ENCODE measurements at places on chromosomes 7 and 10. TPM values are rescaled to one million over a fixed set of nuclear protein-coding genes. Genes with fewer than 3 reads are reported as not detected.
A peak's percentile ranks its signal among the peaks of the same experiment; 100 is the strongest.

SLC35G1 gene
- 5.0 TPM for total RNA-seq

GPR146 gene
- 26.9 TPM for total RNA-seq

FKBP6 gene
- not detected for total RNA-seq

SLC18A2 gene
- 2.8 TPM for total RNA-seq

LSM5 gene
- total RNA-seq, result 10.2 TPM

CYP3A7 gene
- 0.26 TPM for total RNA-seq

AOAH gene
- total RNA-seq, result 2.3 TPM

GRCh38 chr10:19941206-19941880, 125.1 kb downstream of the PLXDC2 start:
- no peak for DNase-seq

DNA sequence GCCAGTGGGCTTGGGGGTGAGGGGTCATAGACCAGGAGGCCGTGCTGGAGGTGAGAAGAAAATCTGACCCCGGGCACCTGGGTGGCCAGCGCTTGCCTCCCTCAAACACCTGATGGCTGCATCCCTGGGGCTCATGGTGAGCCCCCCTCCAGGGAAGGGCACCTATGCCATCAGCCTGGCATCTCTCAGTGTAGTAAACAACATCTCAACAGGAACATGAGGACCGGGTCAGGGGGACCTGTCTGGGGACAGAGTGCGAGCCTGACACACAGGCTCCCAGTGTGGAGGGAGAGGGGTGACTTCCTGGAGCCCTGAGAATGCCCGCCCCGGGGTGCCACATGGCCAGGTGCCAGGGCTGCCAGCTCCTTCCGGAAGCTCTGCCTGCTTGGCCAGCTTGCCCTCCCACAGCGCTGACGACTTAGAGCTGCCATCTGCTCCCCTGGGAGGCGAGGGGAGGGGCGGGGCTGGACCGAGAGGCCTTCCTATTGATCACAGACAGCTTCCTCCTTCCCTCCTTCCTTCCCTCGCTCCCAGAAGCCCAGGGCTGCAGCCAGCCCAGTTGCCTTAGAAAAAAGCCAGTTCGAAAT, 12.3 kb downstream of the STX1A start:
- no peak for DNase-seq

- DNase-seq, result no peak
Measured at GRCh38 chr10:121578298-121578697, 19.9 kb downstream of the FGFR2 start.

GRCh38 chr7:99794585-99795502, 10.9 kb upstream of the CYP3A4 start:
- DNase-seq, result no peak

GRCh38 chr7:107937531-107937930, 46.5 kb downstream of the DLD start:
- no peak for DNase-seq

- no peak for DNase-seq
Measured at GRCh38 chr10:62037166-62037831, 135.8 kb downstream of the ARID5B start.

DNA sequence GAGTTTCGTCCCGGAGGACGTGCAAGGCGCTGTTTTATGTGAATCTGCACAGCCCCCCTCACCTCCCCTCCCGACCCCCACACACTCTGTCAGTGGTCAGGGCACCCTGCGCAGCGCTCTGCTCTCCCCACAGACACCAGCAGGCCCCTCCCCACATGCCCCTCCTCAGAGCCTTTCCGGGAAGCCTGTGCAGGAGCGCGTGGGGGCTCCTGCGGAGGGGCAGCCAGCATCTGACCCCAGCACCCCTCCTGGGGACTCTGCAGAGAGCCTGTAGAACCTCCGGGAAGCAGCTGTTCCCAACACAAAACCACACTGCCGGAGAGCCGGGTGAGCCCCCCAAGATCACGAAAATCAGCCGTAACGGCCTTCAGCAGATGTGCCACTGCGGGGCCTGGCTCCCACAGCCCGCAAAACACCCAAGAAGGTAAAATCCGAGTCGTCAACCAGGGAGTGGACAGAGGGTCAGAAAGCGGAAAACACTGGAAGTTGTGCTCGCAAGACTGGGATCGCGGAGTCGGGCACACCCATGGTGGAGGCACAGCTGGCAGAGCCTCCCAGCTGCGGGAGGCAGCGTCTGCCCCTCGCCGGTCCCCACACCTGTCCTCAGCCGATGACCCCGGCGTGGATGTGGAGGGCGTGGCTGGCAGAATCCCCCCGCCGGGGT, 53.8 kb upstream of the PDGFA start:
- no peak for DNase-seq

GRCh38 chr10:48431871-48432270, 125.4 kb downstream of the MAPK8 start:
- DNase-seq, result no peak

GRCh38 chr7:105345725-105346124, 43.0 kb downstream of the SRPK2 start:
- no peak for DNase-seq

GRCh38 chr7:83643012-83643411, 5.9 kb downstream of the SEMA3E start:
- DNase-seq, result no peak

- no peak for DNase-seq
Measured at GRCh38 chr10:6022660-6023059, 39.5 kb downstream of the IL2RA start.

- no peak for DNase-seq
Measured at GRCh38 chr10:74754381-74754821, 72.0 kb upstream of the KAT6B start.

- DNase-seq, result no peak
Measured at GRCh38 chr7:129635300-129636029, 23.9 kb downstream of the NRF1 start.

DNA sequence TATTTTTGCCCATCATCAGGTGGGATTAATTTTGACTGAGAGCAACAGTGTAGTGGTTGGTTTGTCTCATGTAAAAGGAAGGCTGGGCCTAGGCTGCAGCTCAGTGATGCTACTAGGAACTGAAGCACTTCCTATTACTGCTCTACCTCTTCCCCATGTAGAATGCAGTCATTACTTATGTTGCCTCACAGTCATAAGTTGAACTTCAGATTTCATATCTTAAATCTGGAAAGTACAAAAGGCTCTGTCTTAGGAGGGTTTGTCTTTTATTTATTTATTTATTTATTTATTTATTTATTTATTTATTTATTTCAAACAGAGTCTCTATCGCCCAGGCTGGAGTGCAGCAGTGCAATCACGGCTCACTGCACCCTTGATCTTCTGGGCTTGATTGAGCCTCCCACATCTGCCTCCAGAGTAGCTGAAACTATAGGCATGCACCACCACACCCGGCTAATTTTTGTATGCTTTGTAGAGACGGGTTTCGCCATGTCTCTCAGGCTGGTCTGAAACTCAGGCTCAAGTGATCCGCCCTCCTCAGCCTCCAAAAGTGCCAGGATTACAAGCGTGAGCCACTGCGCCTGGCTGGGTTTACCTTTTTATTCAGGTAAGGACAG, 721.7 kb upstream of the GALNT17 start:
- no peak for DNase-seq

DNA sequence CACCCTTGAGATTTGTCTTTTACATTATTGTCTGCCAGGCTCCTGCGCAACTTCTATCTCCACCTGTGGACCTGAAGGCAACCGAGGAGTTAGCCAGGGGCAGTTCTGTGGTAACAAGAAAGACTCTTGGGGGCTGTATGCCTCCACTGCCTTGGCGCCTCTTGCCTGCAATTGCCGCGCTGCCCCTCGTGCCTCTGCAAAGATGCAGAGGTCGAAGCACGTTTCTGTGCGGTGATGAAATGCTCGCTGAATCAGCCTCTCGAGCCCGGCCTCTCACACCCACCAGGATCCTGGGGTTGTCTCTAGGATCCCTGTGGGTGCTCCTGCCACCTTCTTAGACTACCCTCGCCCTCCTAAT, 486 bp upstream of the LHFPL3 start:
- DNase-seq, result no peak

DNA sequence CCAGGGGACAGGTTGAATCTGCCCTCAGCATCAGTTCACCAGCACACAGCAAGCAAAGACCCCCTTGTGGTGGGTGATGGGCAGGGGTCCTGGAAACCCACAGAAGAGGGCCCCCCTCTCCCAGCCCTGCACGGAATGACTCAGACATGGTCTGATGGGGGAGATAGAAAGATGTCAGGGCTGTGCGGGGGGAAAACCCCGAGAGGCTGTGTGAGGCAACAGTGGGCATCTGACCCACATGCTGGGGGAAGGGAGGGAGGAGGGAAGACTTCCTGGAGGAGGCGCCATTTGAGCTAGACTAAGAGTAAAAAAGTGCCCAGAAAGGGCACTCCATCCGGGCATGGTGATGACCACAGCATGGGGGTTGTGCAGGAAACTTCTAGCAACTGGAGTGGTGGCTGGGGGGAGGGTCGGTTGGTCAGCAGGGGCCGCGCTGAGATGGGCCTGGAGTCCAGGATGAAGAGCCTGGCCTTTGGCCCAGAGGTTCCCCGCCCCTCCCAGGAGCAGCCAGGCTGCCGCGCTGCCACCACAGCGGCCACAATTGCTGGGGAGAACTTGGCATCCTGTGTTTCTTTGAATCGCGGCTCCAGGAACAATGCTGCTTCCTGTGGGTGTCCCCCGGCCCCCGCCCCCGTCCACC, 2.5 kb downstream of the LFNG start:
- no peak for DNase-seq

GRCh38 chr7:44177570-44178131, 11.6 kb downstream of the GCK start:
- no peak for DNase-seq

GRCh38 chr10:121710971-121711370, 112.7 kb upstream of the FGFR2 start:
- DNase-seq, result no peak

- no peak for DNase-seq
Measured at GRCh38 chr7:93165447-93165846, 17.3 kb upstream of the SAMD9L start.

DNA sequence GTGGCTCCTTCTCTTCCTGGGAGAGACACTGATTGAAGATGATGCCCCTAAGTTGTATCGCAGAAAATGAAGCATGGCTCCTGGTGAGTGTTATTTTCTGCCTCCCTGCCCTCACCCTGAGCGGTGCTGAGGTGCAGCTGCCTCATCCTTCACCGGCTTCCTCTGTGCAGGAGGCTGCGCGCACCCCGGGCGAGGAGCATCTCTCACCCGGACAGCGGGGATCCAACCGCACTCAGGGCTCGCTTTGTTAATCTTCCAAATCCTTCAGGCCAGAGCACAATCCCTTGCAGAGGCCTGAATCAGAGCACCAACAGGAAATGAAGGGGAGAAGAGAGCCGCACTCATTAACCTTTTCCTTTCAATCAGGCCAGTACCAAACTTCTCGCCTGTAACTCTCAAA, 910.3 kb downstream of the CCSER2 start:
- no peak for DNase-seq

DNA sequence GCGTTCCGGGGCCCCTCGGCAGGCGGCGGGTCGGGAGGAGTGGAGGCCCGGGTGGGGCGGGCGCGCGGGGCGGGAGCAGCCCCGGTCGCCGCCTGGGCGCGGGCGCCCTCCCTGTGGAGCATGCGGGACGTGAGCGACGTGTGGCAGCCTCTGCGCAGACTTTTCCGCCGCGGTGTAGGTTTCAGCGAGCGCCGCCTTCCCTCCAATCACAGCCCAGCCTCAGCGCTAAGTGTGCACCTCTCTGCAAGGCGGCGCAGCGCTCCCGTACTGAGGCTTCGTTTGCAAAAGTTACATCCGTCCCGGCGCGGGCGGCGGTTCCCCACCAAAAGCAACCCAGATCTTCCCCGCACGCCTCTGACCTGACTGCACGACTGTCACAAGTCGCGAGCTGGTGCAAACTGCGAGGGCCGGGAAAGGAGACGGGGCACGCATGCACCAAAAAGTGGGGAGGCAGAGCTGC, 1.2 kb upstream of the PFKFB3 start:
- DNase-seq, result no peak

DNA sequence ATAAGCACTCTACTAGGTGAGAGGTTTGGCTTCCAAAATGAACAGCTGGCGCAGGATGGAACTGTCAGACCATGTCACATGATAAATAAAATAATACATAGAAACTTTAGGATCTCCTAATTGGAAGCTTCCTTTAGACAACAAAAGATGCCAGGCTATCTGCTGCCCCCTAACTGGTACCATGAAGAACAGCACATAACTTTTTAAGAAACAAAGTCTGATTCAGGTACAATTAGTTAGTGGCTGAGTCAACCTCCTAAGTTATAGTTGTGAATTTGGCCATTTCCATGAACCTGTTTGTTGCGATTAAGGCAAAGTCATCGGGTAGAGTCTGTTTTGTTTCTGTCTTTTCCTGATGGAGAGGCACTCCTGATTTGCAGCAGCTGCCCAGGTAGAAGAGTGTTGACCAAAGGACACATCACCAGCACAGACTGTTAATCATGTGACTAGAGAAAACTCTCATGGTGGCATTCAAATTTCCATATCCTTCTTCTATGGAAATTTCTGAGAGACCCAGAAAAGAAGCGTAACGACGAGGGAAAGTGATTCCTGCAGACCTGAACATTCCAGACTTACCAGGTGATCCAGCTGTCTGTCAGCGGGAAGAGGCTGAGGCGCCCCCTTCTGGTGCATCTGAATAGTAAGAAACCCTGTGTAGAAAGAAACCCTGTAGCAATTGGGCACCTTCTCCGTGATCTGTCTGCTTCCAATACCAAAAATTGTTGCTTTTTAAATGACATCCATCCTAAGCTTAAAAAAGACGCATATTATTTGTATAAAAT, 8.6 kb upstream of the INHBA start:
- DNase-seq, result peak; percentile 68
